Progenitor cell of endocrine pancreas (in vitro differentiated cells): ENCODE measurements at places on chromosomes 5 and 9. TPM values are rescaled to one million over a fixed set of nuclear protein-coding genes. Genes with fewer than 3 reads are reported as not detected.

Gene PITX1
- 12.5 and 16.2 TPM in 2 replicates for total RNA-seq

Gene ALDH1B1
- total RNA-seq, result 31.9 and 32.1 TPM in 2 replicates

Gene RNF224
- 0.27 and 0.53 TPM in 2 replicates for total RNA-seq

Gene HTR1A
- total RNA-seq, result not detected in 2 replicates

Gene BAAT
- 0.36 TPM in 1 of 2 replicates, not detected in the other for total RNA-seq

Gene HMGCS1
- 170 and 196 TPM in 2 replicates for total RNA-seq

Gene CERT1
- total RNA-seq, result 49.3 and 50.8 TPM in 2 replicates

Gene OCLN
- 131 and 143 TPM in 2 replicates for total RNA-seq

Gene HAPLN1
- total RNA-seq, result 0.89 and 2.9 TPM in 2 replicates

Gene GTF3C4
- total RNA-seq, result 26.8 TPM in 2 replicates

Gene PHYHD1
- total RNA-seq, result 19.9 and 21.3 TPM in 2 replicates

Gene SPATA31A6
- not detected in 2 replicates for total RNA-seq

Gene PIP5KL1
- 3.4 and 3.6 TPM in 2 replicates for total RNA-seq

Gene SV2C
- total RNA-seq, result 0.27 and 0.48 TPM in 2 replicates

Gene SPATA31E1
- total RNA-seq, result not detected in 2 replicates
